ENCODE measurements at places on chromosomes 6 and 20. TPM values are rescaled to one million over a fixed set of nuclear protein-coding genes. Genes with fewer than 3 reads are reported as not detected.

GRCh38 chr6:83976871-83977270 lies 56.7 kb upstream of the MRAP2 start:
- H3K27ac ChIP-seq: no peak overlapping the region
- no peaks in the 10 kb centered on the region for H3K36me3 ChIP-seq
- DNase-seq: no peak
- no peaks in the 10 kb centered on the region for H3K4me1 ChIP-seq

- no peaks in the 10 kb centered on the region for H3K4me1 ChIP-seq
- H3K27ac ChIP-seq: no peak overlapping the region
- H3K4me3 ChIP-seq: no peak overlapping the region
Observed at GRCh38 chr6:3808199-3808598, 41.0 kb upstream of the FAM50B start.

- H3K27ac ChIP-seq: no peak overlapping the region
- DNase-seq: no peak
- H3K4me3 ChIP-seq: no peak overlapping the region
- H3K27me3 ChIP-seq: peaks cover 7% of the 10 kb centered on the region
- H3K36me3 ChIP-seq: no peaks in the 10 kb centered on the region
Observed at GRCh38 chr6:53634184-53634631, 31.3 kb downstream of the KLHL31 start.

GRCh38 chr6:6711832-6712448 lies 123.4 kb downstream of the LY86 start:
- peaks cover 21% of the 10 kb centered on the region for H3K4me1 ChIP-seq
- peak overlapping the region; percentile 22 for H3K27ac ChIP-seq
- no peak for DNase-seq

- H3K27me3 ChIP-seq: no peaks in the 10 kb centered on the region
- no peak overlapping the region for H3K27ac ChIP-seq
- no peaks in the 10 kb centered on the region for H3K4me1 ChIP-seq
- no peaks in the 10 kb centered on the region for H3K36me3 ChIP-seq
- H3K4me3 ChIP-seq: no peak overlapping the region
Observed at GRCh38 chr6:51617751-51618150, 469.7 kb downstream of the PKHD1 start.

- H3K4me3 ChIP-seq: no peak overlapping the region
- peaks cover 10% of the 10 kb centered on the region for H3K4me1 ChIP-seq
- no peaks in the 10 kb centered on the region for H3K36me3 ChIP-seq
- H3K27ac ChIP-seq: no peak overlapping the region
- no peaks in the 10 kb centered on the region for H3K27me3 ChIP-seq
- no peak for DNase-seq
Observed at GRCh38 chr6:109082188-109082577, 12.5 kb downstream of the SESN1 start.

DNA sequence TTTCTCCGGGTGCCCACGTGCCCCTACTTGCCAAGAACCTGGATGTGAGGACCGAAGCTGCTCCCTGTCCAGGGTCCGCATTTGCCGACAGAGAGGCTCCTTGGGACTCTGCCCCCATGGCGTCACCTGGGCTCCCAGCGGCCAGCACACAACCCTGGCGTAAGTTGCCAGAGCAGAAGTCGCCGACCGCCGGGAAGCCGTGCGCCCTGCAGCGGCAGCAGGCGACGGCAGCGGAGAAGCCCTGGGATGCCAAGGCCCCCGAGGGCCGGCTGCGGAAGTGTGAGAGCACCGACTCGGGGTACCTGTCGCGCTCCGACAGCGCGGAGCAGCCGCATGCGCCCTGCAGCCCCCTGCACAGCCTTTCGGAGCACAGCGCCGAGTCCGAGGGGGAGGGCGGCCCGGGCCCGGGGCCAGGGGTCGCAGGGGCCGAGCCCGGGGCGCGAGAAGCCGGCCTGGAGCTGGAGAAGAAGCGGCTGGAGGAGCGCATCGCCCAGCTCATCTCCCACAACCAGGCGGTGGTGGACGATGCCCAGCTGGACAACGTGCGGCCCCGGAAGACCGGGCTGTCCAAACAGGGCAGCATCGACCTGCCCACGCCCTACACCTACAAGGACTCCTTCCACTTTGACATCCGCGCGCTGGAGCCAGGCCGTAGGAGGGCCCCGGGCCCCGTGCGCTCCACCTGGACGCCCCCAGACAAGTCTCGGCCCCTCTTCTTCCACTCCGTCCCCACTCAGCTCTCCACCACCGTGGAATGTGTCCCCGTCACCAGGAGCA lies 28.3 kb downstream of the ZNF831 start:
- H3K4me1 ChIP-seq: peaks cover 5% of the 10 kb centered on the region
- no peak for DNase-seq
- no peak overlapping the region for H3K27ac ChIP-seq
- H3K27me3 ChIP-seq: no peaks in the 10 kb centered on the region
- H3K4me3 ChIP-seq: no peak overlapping the region
- H3K36me3 ChIP-seq: peaks cover 2% of the 10 kb centered on the region

- no peaks in the 10 kb centered on the region for H3K36me3 ChIP-seq
- no peaks in the 10 kb centered on the region for H3K4me1 ChIP-seq
- DNase-seq: no peak
- H3K27ac ChIP-seq: no peak overlapping the region
- H3K4me3 ChIP-seq: no peak overlapping the region
Observed at GRCh38 chr6:88302769-88303225, 136.7 kb upstream of the CNR1 start.

DNA sequence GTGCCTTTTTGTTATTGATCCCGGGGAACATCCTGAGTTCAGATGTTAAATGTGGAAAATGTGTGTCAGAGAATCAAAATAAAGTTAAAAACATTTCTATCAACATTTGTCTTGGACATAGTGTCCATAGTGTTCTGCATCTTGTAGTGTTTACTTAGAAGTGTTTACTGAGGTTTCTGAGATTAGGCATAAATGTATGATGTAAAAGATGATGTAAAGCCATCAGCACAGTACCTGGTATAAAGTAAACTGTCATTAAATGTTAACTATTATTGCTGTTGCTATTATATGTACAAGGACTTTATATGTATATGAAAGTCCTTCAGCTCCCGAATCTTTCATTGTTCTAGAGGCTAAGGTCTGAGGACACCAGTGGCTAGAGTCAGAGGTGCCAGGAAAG lies 28.2 kb upstream of the VEGFA start:
- peaks cover 2% of the 10 kb centered on the region for H3K4me1 ChIP-seq
- H3K4me3 ChIP-seq: no peak overlapping the region
- no peak overlapping the region for H3K27ac ChIP-seq
- no peaks in the 10 kb centered on the region for H3K36me3 ChIP-seq
- no peak for DNase-seq

DNA sequence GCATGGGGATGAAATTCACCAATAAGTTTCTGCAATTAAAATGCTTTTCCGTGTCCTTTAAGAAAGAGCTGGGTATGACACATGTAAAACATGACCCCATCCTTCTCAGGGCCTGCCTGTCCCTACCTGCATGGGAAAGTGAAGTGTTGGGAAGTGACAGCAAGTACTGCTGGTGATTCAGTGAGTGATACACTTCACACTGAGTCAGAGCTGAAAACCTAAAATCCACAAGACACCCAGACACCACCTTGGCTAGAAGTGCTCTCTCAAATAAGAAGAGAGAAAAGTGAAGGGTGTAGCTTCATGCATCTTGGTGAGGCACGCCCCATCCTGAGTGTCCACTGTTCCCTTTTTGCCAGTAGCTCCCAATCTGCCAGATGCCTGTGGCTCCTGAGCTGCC lies 3.3 kb downstream of the RAB22A start:
- DNase-seq: peak; percentile 29
- H3K27ac ChIP-seq: peak overlapping the region; percentile 85
- no peaks in the 10 kb centered on the region for H3K27me3 ChIP-seq
- peaks cover 52% of the 10 kb centered on the region for H3K4me1 ChIP-seq
- peaks cover 45% of the 10 kb centered on the region for H3K36me3 ChIP-seq

- no peak for DNase-seq
- H3K27me3 ChIP-seq: no peaks in the 10 kb centered on the region
- no peak overlapping the region for H3K4me3 ChIP-seq
- peaks cover 4% of the 10 kb centered on the region for H3K4me1 ChIP-seq
Observed at GRCh38 chr6:138422861-138423260, 18.8 kb downstream of the HEBP2 start.

DNA sequence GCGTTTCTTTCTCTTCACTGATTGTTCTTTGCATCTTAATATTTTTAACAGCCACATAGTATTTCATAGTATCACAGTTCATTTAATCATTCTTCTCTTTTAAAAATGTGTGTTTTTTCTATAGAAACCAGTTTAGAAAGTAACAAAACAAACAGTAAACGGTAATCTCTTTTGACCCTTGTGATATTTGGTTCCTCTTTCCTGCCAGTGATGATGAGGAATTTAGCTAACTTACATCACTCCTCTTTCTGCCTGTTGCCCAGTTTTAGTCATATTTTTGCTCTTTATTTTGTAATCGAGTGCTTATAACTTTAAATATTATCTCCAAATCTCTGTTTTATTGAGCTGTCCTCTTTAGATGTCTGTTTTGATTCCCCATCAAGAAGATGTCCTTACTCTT lies 38.1 kb upstream of the ZBTB24 start:
- H3K4me1 ChIP-seq: peaks cover 14% of the 10 kb centered on the region
- no peak for DNase-seq
- H3K27me3 ChIP-seq: no peaks in the 10 kb centered on the region

DNA sequence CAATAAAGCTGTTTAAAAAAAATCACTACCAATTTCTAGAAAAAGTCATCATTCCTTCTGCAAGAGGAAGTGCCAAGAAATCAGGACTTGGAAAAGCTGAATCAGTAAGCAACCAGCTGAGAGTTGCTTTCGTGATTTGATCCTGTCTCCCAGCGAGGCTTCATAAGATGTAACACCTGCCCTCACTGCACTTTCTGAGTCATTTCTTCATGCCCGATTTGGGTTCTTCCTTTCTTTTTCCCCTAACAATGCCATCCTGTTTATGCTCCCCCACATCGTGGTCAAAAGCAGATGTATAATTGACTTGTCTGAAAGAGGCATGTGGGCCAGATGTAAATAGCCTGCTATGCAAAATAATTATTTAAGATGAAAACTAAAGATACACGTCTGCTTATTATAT lies 52.1 kb downstream of the RIPOR2 start:
- peak overlapping the region; percentile 49 for H3K4me3 ChIP-seq
- H3K4me1 ChIP-seq: peaks cover 84% of the 10 kb centered on the region
- H3K27me3 ChIP-seq: no peaks in the 10 kb centered on the region
- peaks cover 60% of the 10 kb centered on the region for H3K36me3 ChIP-seq

GRCh38 chr20:58137651-58138265 lies 90.7 kb downstream of the ANKRD60 start:
- peaks cover 42% of the 10 kb centered on the region for H3K27me3 ChIP-seq
- H3K4me1 ChIP-seq: no peaks in the 10 kb centered on the region
- H3K27ac ChIP-seq: no peak overlapping the region
- H3K4me3 ChIP-seq: no peak overlapping the region
- H3K36me3 ChIP-seq: no peaks in the 10 kb centered on the region

DNA sequence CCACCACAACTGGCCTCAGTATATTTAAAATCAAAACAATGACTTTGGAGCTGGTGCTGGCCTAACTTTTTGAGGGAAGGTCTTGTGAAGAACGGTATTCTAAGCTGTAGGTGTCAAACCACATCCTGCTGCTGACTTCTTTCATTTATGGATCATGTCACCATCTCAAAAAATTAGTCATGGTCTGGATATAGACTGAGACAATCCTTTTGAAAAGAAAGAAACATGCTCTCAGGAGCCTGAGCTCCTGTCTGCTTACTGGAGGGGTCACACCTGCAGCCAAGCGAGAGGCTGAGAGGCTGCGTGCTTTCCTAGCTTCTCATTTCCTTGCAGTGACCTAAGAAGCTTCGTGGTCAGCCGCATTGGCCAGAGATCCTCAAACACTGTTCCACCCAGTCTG lies 55.2 kb downstream of the TIAM2 start:
- H3K36me3 ChIP-seq: no peaks in the 10 kb centered on the region
- DNase-seq: peak; percentile 72
- H3K27me3 ChIP-seq: peaks cover 8% of the 10 kb centered on the region
- H3K27ac ChIP-seq: peak overlapping the region; percentile 88
- peaks cover 19% of the 10 kb centered on the region for H3K4me1 ChIP-seq
- H3K4me3 ChIP-seq: no peak overlapping the region

- no peak for DNase-seq
- H3K36me3 ChIP-seq: no peaks in the 10 kb centered on the region
- H3K27ac ChIP-seq: no peak overlapping the region
- no peaks in the 10 kb centered on the region for H3K4me1 ChIP-seq
- H3K27me3 ChIP-seq: peaks cover 3% of the 10 kb centered on the region
Observed at GRCh38 chr6:17721671-17722070, 14.9 kb upstream of the NUP153 start.

GRCh38 chr20:39939241-39939865 lies 749.7 kb downstream of the MAFB start:
- DNase-seq: no peak
- H3K27ac ChIP-seq: no peak overlapping the region
- no peak overlapping the region for H3K4me3 ChIP-seq
- H3K27me3 ChIP-seq: peaks cover 3% of the 10 kb centered on the region
- H3K36me3 ChIP-seq: no peaks in the 10 kb centered on the region

DNA sequence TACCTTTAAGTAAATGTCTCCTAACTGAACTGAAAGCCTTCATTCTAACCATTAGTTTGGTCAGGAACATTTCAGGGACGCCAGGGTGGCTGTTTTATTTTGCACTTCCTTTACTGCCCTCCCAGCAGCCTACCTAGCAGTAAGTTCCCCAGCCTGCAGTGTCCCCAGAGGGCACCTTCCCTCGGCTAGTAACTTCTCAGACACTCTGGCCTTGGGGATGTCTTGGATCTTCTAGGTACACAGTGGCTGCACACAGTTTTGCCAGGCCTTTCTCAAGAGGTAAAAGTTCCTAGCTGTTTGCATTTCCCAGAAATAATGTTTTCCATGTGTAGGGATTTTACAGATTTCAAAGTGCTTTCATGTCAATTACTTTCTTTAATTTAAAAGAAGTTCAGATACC lies 378 bp upstream of the LAMA2 start:
- H3K4me1 ChIP-seq: peaks cover 4% of the 10 kb centered on the region
- peaks cover 20% of the 10 kb centered on the region for H3K27me3 ChIP-seq
- DNase-seq: no peak
- no peak overlapping the region for H3K27ac ChIP-seq
- H3K4me3 ChIP-seq: no peak overlapping the region

DNA sequence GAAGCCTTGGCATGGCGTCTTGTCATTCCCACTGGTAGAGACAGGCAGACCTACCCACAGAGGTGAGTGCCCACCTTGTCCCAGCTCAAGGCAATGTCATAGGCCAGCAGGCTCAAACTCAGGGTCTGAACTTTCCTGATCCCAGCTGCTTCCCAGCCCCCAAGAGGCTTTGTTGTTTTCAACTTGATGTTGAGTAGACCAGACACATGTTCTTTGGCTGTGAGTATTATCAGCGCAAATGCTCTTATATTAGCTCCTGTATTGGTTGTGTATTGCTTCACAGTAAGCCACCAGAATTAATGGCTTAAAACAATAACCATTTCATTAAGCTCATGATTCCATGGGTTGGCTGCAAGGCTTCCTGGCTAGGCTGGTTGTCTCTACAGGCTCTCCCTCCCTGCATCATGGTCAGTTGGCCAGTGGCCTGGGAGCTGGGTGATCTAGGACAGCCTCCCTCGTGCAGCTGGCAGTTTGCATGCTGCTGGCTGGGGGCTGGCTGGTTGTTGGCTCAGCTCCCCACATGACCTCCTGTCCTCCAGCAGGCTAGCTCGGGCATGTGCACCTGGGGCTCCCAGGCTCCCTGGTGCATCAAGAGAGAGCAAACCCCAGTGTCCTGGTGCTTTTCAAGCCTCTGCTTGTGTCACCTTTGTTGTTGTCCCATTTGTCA lies 21.6 kb downstream of the TOX2 start:
- H3K36me3 ChIP-seq: no peaks in the 10 kb centered on the region
- H3K27ac ChIP-seq: no peak overlapping the region
- no peak for DNase-seq
- H3K27me3 ChIP-seq: peaks cover 32% of the 10 kb centered on the region
- H3K4me3 ChIP-seq: no peak overlapping the region

The BACH2 gene
- total RNA-seq: 66.9 TPM

The SGK2 gene
- 0.50 TPM for total RNA-seq

The PEX6 gene
- 9.0 TPM for total RNA-seq

The GFRAL gene
- not detected for total RNA-seq

The SYNDIG1 gene
- not detected for total RNA-seq

The KIAA1755 gene
- not detected for total RNA-seq

The RAET1G gene
- total RNA-seq: not detected

The BANF2 gene
- not detected for total RNA-seq
